ENCODE measurements at places on chromosomes 16 and 17.

DNA sequence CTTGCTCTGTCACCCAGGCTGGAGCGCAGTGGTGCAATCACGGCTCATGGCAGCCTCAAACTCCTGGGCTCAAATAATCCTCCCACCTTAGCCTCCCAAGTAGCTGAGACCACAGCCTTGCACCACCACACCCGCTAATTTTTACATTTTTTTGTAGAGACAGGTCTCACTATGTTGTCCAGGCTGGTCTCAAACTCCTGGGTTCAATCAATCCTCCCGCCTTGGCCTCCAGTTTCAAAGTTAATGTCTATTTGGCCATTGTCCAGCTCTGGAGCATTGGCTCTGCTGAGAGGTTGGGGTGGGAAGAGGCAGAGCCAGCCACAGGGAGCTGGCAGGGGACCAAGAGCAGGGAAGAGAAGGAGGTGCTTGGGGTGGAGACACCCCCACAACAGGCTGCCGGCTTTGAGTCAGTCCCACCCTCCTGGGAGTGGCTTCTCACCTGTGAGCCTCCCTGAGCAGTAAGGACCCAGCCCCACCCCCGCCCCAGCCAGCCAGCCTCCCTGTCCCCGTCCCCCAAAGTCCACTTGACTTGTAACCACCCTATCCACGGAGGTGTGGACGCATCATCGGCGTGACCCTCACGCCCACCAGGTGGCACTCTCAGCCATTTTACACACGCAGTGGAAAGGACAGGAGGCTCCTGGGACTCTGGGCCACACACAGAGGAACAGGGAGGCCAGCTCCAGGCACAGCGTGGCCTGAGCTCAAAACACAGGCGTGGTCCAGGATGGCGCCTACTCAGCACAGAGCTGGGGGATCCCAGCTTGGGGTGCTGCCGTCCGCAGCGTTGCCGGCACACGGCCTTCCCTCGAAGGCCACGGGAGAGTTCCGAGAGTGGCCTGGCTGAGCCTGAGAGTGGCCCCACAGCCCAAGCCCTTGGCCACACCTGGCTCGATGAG lies 22.8 kb upstream of the PVALEF start:
- peak; percentile 85 for DNase-seq

DNA sequence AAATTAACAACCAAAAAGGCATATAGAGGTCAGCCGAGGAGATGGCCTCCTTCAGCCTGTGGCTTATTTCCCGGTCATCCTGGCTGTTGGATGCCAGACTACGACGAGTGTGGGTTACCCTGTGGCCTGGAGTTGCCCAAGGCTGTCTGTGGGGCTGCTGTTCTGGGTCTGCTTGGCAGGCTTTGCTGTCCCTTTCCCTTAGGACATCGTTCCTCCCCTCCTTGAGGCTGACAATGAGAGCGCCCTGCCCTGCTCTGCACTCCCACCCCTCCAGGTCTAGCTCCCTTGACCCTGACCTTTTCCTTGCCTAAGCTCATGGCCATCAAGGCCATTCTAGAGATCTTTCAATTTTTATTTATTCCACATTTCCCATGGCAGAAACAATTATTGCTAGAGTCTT lies 1.9 kb upstream of the CBFB start:
- DNase-seq, result no peak

- no peak for DNase-seq
These were observed 519.5 kb upstream of the SALL1 start for GRCh38 chr16:51670527-51670926.

DNA sequence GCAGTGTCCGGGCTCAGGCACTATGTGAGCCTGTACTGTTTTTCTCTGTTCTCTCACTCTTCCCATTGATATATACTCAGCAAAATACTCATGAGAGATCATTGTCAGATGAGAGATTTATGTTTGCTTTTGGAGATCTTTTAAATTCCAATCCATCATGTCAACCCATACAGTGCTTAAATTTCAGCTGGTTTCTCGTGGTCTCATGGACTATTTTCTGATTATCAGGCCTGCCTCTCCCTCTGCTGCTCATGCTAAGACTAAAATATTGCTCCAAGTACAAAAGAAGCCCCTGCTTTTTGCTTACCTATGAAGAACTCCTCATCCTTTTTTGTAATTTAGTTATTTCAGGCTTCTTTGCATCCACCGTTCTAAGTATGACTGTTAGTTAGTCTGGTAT lies 547.2 kb downstream of the KCNJ2 start:
- DNase-seq, result no peak

GRCh38 chr17:60231691-60232090 lies 81.9 kb downstream of the CA4 start:
- DNase-seq, result no peak

- no peak for DNase-seq
These were observed 50.0 kb downstream of the CBFA2T3 start for GRCh38 chr16:88927010-88927409.

GRCh38 chr16:78140818-78141466 lies 41.5 kb downstream of the WWOX start:
- no peak for DNase-seq

DNA sequence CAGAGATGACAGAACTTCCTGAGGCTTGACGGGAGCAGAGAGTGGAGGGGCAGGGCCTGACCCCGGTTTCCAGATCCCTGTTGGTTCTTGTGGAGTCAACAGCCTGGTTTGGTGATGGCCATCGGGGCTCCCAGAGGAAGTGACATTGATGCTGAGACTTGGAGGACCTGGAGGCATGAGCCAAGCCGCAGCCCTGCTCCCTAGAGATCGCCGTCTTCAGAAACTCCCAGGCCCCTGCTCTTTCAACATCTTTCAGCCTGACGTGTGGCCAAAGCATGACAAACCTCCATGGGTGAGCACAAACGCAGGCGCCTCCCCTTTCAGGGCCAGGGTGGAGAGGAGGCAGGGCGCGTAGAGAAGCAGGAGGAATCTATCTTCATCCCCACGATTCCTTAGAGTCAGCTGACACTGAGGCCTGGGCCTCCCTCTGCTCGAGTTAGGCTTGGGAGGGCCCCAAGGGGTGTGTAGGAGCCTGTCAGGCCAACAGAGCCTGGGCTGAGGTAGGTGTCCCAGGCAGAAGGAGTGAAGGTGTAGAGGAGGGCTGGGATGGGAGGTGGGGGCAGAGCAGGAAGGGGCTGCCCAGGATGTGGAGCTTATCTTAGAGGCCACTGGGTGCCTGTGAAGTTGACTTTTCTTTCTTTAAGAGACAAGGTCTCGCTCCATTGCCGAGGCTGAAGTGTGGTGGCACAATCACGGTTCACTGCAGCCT lies 56.1 kb upstream of the MED9 start:
- no peak for DNase-seq

GRCh38 chr17:43679911-43680310 lies 18.2 kb upstream of the MEOX1 start:
- DNase-seq, result no peak

DNA sequence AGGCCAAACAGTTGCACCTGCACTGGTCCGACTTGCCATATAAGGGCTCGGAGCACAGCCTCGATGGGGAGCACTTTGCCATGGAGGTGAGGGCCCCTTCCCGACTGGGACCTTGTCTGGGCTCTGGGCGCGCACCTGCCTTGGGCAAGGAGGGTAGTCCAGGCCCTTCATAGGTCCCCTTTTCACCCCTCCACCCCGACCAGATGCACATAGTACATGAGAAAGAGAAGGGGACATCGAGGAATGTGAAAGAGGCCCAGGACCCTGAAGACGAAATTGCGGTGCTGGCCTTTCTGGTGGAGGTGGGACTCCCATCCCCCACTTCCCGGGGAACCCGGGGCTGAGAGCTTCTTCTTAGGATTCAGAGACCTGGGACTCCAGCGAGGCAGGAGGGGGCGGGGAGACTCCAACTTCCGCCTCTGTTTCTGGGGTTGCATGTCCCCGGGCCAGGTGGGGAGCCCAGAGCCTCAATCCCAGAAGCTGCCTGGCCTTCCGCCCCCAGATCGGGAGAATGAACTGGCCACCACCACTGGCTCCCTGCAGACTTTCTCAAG lies 7.8 kb downstream of the CA4 start:
- no peak for DNase-seq

DNA sequence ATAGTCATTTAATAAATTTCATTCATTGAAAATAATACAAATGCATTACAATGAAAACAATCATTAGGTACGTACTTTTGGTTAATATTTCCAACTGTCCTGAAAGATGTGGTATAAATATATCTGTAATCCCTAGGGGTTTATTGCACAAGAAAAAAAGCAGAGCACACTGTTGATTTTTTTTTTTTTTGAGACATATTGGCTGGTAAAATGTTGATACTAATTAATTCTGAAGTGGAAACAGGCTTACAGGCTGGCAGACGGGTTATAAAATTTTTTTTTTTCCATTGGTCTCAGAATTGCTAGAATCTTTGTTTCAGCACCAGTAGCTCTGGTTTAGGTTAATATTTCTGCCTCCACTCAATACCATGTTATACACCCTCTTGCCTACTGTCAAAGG lies 193.6 kb downstream of the MAP2K6 start:
- no peak for DNase-seq

GRCh38 chr17:2433696-2434095 lies 32.8 kb upstream of the MNT start:
- no peak for DNase-seq

DNA sequence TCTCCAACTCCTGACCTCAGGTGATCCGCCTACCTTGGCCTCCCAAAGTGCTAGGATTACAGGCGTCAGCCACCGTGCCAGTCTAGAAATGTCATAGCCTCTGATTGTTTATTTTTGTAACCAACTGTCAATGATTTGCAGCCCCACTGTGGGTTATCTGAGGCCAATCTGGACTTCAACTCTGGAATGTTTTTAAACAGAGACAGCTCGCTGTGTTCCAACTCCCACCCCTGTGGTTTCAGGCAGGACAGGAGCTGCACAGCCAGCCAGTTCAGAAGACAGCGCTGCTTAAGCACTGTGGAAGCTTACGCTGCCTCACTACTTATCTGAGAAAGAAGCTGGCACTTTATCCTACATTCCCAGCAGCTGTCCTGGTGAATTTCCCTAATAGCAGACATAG lies 19.5 kb downstream of the MRM3 start:
- no peak for DNase-seq

GRCh38 chr16:87361916-87362619 lies 21.5 kb downstream of the FBXO31 start:
- no peak for DNase-seq

- peak; percentile 94 for DNase-seq
These were observed 1.2 kb downstream of the HCRT start for GRCh38 chr17:42183741-42184711.

DNA sequence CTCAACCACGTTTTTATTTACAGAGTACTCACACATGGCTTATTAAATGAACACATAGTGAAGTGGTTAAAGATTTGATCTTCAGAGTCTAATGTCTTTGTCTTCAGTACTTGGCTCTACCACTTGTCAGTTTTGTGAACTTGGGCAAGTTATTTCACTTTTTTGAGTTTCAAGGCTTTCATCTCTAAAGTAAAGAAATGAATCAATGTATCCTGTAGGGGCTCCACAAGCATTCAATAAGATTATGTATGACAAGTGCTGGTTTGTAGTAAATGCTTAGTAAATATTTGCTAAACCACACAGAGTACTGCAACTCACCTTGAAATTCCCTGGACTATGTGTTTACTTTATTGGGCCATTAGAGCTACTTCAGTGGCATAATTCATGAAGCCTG lies 446.0 kb upstream of the GOT2 start:
- no peak for DNase-seq

DNA sequence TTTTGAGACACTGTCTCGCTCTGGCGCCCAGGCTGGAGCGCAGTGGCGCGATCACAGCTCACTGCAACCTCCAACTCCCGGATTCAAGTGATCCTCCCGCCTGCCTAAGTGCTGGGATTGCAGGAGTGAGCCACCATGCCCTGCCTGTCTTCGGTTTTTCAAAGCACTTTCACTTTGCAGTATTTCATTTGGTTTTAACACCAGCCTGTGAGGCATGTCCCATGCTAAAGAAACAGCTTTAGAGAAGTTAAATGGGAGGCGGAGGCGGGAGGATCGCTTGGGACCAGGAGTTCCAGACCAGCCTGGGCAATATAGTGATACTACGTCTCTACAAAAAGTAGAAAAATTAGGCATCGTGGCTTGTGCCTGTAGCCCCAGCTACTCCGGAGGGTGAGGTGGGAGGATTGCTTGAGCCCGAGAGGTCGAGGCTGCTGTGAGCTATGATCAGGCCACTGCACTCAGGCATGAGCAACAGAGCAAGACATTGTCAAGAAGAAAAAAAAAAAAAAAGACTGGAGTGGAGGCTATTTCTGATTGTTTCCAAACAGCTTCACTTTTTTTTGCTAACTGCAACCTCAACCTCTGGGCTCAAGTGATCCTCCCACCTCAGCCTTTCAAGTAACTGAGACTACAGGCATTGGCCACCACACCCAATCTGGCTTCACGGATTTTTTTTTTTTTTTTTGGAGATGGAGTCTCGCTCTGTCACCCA lies 1.3 kb downstream of the METTL23 start:
- DNase-seq, result no peak

- DNase-seq, result no peak
These were observed 18.0 kb downstream of the C17orf67 start for GRCh38 chr17:56815711-56816110.

DNA sequence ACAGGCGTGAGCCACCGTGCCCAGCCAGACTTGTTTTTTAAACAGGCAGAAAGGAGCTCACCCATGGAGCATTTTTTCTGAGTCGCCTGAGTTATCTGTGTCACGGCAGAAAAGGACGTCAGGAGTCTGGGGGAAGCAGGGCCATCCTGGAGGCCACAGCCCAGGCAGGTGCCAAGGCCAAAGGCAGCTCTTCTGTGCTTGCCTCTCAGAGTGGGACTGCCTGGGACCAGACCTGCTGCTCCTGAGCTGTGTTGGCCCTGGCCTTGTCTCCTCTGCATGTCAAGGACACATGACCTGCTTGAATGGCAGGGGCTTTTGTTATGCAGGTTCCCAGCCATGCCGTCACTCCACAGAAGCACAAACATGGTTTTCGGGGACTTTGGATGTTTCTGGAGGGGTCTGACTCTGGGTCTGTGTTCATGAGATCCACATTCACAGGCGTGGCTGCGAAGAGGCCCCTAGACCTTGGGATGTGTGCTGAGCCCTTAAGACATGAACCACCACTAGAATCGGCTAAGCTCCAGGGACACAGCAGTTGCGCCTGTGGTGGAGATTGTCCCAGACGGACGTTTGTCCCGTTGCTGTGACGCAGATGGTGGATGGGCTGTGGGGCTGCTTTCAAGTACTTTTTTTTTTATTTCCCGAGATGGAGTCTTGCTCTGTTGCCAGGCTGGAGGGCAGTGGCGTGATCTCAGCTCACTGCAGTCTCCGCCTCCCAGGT lies 33.8 kb downstream of the FOXK2 start:
- DNase-seq, result no peak

GRCh38 chr16:5336941-5337340 lies 239.3 kb upstream of the EEF2KMT start:
- DNase-seq, result no peak

GRCh38 chr16:76265434-76266045 lies 11.7 kb upstream of the CNTNAP4 start:
- DNase-seq, result peak; percentile 46

DNA sequence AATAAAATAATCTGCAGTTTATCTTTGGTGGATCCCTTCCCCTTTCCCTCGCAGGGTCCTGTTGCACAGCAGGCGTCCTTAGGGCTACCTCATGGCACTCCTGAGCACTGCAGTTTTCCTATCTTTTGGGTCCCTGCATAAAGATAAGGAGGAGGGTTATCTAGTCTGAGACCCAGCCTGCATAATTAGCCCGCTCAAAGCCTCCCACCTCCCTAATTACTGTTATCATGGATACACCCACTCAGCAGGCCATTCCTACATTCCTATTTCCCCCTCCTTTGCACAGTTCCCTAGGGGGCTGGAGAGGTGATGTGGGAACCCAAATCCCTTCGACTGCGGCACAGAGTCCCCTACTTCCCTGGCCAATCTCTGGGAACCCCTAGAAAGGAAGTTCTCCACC lies 5.1 kb upstream of the CLUH start:
- no peak for DNase-seq

All from HEK293T (cell line).